Left cardiac atrium (tissue), 4 donors: ENCODE measurements at places on chromosomes 5 and 9.

GRCh38 chr5:91042936-91043255 lies 340.2 kb downstream of the ARRDC3 start:
- no peak for DNase-seq

DNA sequence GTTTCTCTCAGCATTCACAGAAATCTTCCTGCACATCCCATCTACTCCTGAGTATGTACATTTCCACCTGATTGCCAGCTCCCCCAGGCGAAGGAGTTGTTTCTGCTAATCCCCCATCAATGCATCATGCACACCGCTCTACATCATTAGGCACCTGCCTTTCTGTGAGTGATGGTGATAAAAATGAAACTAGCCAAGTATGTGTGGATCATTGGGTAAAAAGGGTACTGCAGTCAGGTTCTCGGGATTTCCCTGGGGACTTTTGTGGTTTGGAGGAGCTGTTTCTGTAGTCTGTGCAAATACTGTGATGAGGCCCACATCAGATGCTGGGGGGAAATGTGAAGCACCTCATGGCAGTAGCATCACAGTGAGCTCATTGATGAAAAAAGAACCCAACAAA lies 30.4 kb downstream of the CAMK4 start:
- no peak for DNase-seq

- DNase-seq: peak; percentile 41
These were observed 1.1 kb upstream of the CXXC5 start for GRCh38 chr5:139646912-139647505.

GRCh38 chr5:173736923-173737412 lies 120.5 kb upstream of the BOD1 start:
- no peak for DNase-seq

GRCh38 chr9:130990978-130991777 lies 17.8 kb upstream of the LAMC3 start:
- no peak for DNase-seq

- DNase-seq: no peak
These were observed 19.3 kb upstream of the CDKN2B start for GRCh38 chr9:22028394-22028793.

- DNase-seq: no peak
These were observed 246.1 kb downstream of the MSX2 start for GRCh38 chr5:174970502-174970901.

- no peak for DNase-seq
These were observed 5.8 kb downstream of the HMGCR start for GRCh38 chr5:75342836-75343235.

DNA sequence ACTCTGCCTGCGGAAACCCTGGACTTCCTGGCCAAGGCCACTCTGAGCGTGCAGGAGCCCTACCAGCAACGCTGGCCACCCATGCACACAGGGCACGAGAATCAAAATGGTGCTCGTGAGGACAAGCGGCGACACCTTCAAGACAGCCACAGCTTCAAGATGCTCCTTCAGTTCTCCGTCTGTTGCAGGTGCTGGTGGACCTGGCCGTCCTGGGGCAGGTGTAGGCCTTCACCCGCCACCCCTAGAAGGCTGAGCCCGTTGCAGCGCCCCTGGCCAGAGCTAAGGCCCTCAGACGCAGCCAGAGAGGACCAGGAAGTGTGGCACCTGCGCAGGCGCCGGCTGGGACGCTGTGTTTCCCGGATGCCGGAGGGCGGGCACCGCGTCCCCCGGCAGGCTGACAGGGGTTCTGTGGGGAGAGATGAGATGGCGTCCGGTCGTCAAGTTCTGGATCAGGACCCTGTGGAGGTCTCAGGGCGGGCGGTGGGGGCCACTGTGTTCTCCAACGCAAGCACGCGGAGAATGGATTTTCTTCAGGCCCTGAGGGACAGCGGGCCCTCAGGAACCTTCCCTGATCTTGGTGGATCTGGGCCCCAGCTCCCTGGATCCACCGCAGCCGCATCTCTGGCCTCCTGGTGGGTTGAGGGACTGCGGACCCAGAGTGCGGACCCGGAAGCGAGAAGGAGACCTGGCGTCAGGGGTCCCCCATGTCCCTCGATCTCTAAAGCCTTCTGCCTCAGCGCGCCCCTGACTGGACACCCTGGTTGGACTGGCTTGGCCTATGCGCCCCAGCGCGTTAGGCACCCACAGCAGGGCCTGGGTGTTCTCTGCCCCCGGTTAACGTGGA lies 1770.8 kb upstream of the CDH9 start:
- DNase-seq: no peak

GRCh38 chr9:6711403-6711802 lies 46.4 kb upstream of the KDM4C start:
- DNase-seq: no peak

DNA sequence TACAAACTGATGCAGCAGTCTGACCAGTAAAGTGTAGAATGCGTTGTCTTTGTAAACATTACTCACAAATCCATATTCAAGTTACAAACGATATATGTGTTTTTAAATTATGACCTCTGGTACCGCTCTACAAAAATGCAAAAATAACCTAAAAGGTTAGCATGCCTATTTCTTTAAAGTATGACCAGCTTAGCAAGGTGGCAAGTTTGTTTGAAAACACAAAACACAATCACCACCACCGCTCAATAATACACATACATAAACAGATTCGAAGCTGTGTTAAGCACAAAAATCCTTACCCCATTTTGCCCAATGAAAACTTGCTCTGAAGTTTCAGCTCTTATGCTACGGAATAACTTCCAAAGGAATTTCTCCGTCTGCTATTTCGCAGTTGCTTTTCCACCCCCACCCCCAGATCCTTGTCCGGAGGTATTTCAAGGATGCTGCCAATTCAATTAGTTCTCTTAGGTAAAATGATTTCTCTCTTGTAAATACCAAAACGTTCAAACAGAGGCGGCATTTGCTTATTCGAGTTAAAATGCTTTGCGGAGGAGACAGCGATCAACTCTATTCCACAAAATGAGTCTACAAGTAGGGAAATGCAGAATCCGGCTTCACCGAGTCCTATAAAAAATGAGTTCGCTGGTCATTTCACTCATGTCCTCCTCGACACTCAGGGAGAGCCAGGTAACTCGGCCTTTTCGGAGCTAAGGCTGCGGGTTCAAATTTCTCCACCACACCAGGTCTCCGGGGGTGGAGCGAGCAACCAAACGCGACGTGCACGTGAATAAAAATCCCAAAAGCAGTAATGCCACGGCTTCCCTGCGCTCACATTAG lies 1.2 kb downstream of the HOMER1 start:
- no peak for DNase-seq

GRCh38 chr9:99725852-99726251 lies 95.8 kb upstream of the NR4A3 start:
- DNase-seq: no peak

DNA sequence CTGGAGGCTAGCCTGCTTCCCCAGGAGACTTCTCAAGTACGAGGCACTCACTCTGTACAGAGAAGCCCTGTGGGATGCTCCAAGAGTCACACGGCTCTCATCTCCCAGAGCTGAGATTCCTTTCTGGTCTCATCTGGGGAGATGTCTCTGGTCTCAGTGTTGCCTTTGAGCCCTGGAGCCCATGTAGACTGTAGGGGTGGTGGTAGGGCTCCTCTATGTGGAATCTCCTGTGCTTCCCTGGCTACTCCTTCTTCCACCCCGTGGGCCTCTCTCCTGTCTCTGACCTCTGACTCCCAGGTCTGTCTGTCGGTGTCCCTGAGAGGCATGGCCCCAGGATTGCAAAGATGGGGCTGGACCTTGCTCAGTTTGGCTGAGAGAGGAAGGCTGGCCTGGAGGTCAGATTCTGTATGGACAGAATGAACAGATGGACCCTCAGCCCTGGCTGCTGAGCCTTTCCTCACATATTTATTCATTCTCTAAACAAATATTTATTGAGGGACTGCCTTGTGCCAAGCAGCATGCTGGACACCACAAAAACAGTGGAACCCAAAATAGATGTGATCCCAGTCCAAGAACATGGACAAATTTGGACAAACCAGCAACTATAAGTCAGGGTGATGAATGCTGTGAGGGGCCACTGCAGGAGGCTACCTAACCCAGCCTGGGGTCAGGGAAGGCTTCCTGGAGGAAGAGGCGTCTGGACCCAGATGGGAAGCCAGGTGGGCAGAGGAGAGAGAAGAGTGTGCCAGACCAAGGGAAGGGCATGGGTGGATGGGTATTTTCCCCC lies 2.6 kb downstream of the CCL19 start:
- no peak for DNase-seq
